ENCODE measurements at places on chromosomes 16 and 17. TPM values are rescaled to one million over a fixed set of nuclear protein-coding genes. Genes with fewer than 3 reads are reported as not detected.

The ADAP2 gene
- 0.54 TPM for total RNA-seq

The SMIM22 gene
- total RNA-seq: not detected

The ZACN gene
- not detected for total RNA-seq

The KRTAP9-8 gene
- not detected for total RNA-seq

The TEX19 gene
- not detected for total RNA-seq

The EXOSC6 gene
- 24.5 TPM for total RNA-seq

The PSKH1 gene
- total RNA-seq: 37.4 TPM

All from hematopoietic multipotent progenitor cell (in vitro differentiated cells).